ENCODE measurements at places on chromosomes 5 and 9.

DNA sequence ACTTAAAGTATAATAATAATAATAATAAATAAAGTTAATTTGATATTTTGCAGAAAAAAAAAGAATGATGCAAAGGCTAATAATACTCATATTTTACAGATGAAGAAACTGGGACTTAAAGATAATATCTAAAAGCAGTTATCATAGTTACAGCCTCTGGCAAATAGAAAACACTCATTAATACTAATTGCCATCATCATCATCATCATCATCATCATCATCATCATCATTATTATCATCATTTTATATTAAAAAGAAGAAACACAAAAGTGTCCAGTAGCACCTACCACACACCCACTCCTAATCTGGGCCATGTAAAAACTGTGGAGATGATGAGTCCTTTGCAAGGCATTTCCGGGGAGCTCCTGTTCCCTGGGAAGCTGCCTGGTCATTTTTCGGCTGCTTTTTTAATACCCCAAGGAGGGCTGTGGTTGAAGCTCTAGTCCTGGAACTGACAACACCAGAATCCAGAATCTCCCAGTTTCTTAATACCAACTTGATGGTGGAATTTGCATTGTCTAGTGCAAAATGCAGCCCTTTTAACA, 70.8 kb downstream of the HTR4 start:
- DNase-seq, result no peak

- no peak for DNase-seq
These were observed 29.4 kb upstream of the TMEM250 start for GRCh38 chr9:136147890-136148714.

GRCh38 chr9:1994180-1994579, 21.0 kb upstream of the SMARCA2 start:
- no peak for DNase-seq

DNA sequence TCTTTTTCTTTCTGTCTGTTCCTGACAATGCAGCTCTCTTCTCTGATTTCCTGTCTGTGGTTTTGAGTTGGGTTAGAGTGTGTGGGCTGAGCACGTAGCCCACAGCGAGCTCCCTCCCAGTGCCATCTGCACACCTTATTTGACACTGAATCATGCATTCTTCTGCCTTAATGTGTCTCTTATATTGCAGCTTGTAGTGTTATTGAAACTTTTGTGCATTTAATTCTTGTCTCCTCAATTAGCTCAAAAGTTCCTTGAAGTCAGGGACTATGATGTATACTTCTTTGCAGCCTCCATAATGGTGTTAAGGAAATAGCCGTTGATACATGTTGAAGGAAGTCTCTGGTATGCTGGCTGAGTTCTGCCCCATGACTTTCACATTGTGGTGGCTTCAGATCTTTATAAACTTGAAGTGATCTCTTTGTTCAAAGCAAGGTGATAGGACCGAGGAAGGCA, 576.2 kb upstream of the CLINT1 start:
- DNase-seq, result no peak

DNA sequence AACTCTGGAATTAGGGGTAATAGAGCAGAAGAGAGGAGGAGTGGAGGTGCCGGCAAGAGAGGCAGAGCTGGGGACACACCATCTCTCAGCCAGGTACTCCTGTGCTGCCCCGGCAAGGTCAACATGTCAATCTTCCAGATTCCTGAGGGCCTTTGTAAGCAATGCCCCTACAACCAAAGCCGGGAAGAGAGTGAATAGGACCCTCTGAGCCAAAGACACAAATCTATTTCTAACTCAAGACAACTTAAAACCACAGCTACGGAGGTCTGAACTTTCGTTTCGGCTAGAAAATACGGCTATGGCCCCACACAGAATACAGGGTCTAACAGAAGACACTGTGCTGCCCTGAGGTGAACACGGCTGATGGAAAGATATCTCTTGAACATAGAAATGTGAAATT, 66.6 kb downstream of the SERINC5 start:
- DNase-seq, result no peak

DNA sequence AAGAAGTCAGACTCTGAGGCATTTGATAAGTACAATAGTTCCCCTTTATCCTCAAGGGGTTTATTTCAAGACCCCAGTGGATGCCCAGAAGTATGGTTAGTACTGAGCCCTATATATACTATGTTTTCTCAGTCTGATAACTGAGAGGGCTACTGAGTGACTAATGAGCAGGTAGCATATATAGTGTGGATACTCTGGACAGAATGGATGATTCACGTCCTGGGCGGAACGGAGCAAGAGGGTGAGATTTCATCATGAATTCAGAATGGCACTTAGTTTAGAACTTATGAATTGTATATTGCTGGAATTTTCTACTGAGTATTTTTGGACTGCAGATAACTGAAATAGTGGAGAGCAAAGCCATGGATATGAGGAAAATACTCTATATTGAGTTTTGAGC, 457.6 kb downstream of the PLK2 start:
- DNase-seq, result no peak

GRCh38 chr9:95148208-95148520, 169.3 kb downstream of the FANCC start:
- DNase-seq, result no peak

- DNase-seq, result peak; percentile 26
These were observed 120.8 kb upstream of the SLC27A6 start for GRCh38 chr5:128844354-128844923.

- no peak for DNase-seq
These were observed 13.3 kb upstream of the GADD45G start for GRCh38 chr9:89591274-89592212.

DNA sequence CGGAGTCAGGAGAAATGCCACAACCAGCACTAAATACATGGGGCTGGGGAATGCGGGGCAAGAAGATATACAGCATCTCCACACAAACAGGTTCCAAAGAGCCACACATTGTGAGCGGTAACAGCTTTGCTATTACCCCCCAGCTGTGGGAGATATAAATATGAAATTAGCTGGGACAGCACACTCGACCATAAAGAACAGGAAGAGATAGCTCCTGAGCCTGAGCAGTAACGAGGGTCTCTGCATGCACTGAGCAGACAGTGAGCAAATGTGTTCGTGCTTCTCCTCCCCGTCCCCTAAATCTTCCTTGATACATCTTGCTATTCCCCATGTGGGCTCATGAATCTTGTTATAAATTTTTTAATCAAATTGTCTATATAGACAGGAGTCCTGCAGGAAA, 53.1 kb downstream of the ADAMTS2 start:
- DNase-seq, result no peak

DNA sequence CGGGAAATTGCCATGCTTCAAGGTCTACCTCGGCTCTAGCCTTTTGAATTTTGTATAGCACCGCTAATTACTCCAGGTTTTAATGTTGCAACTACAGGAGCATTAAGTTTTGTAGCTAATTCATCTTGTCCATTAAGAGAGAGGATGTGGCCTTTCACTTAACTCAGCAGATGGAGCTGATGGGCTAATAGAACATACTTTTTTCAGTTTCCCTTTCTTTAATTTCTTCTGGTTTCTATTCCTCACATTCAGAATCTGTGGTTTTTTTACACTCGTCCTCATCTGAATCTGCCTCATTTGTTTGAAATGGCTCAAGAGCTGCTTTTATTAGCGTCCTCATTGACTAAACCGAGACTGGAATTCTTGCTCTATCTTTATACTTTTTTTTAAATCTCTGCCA, 2085.7 kb upstream of the C9orf72 start:
- no peak for DNase-seq

DNA sequence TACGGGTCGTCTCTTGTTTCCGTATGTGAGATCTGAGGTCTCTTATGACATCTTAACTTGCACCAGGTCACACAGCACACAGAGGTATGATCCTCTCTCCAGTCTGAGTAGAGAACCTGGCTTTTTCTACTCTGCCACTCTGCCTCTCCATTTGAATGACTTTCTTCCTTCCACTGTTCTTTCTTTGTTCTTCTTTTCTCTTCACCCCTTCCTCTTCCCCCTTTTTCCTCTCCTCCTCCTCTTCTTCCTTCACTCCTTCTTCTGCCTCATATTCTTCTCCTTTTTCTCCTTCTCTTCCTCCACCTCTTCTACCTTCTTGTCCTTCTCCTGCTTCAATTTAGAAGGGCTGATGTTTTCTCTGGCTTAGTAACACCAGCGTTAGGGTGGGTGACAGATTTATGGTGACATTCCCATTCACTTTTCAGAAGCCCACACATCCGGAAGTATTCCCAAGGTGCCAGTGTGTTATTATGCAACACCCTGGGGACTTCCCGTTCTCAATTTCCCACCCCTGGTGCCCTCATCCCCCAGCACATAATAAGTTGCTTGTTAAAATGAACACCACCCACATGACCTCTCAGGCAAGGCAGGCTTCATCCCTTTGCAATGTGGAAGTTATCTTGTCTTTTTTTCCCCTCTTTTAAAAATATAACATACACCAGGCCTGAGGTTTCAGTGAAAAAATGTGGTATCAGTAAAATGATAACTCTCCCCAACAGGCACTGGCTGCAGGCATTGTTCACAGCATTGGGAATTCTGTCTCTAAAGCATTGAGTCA, 122.0 kb downstream of the PAPPA start:
- no peak for DNase-seq

GRCh38 chr5:158320934-158321333, 462.0 kb upstream of the CLINT1 start:
- DNase-seq, result no peak

- no peak for DNase-seq
These were observed 457 bp upstream of the CDH18 start for GRCh38 chr5:19988457-19988856.

DNA sequence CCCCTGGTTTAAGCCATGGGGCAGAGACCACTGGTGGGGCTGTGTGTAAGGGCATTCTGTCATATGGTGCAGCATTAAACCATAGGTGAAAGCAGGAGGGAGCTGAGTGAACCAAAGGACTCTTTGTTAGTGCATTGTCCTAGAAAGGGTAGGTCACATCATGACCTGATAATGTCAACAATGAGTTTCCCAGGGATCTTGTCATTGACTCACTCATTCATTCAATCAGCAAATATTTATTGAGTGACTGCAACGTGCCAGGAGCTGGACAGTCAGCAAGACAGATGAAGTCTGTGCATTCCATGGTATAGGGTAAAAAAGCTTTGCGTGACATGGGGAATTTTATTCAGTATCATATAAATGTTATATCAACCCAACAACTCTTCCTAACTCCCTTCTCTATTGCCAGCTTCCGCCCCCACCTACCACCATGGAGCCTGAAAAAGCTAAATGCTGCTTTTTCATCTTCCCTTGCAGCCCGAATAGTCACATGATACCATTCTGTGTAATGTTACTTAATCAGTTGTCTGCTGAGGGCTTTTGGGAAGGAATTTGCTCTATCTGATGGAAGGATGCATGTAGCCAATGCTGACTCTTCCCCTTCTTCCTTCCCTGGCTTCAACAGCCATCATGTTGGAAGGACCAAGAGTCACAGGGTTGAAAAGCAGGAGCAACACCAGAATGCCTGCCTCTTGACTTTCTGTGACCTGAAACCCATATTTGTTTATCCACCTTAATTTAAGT, 11.5 kb upstream of the OTULINL start:
- peak; percentile 35 for DNase-seq

- DNase-seq, result no peak
These were observed 9.4 kb downstream of the SH2D3C start for GRCh38 chr9:127769101-127769500.

GRCh38 chr5:136425921-136426320, 60.6 kb upstream of the TRPC7 start:
- DNase-seq, result no peak

GRCh38 chr5:159156426-159157238, 52.7 kb downstream of the RNF145 start:
- DNase-seq, result peak; percentile 88

GRCh38 chr5:139404484-139404840, 573 bp upstream of the SPATA24 start:
- DNase-seq, result no peak

- peak; percentile 23 for DNase-seq
These were observed 215.0 kb downstream of the GAPVD1 start for GRCh38 chr9:125476645-125477044.

- DNase-seq, result no peak
These were observed 43.6 kb upstream of the PCSK1 start for GRCh38 chr5:96476654-96477053.

GRCh38 chr9:114852050-114852594, 46.3 kb upstream of the TNFSF15 start:
- DNase-seq, result no peak

GRCh38 chr9:36924071-36924470, 110.0 kb downstream of the PAX5 start:
- DNase-seq, result peak; percentile 70

DNA sequence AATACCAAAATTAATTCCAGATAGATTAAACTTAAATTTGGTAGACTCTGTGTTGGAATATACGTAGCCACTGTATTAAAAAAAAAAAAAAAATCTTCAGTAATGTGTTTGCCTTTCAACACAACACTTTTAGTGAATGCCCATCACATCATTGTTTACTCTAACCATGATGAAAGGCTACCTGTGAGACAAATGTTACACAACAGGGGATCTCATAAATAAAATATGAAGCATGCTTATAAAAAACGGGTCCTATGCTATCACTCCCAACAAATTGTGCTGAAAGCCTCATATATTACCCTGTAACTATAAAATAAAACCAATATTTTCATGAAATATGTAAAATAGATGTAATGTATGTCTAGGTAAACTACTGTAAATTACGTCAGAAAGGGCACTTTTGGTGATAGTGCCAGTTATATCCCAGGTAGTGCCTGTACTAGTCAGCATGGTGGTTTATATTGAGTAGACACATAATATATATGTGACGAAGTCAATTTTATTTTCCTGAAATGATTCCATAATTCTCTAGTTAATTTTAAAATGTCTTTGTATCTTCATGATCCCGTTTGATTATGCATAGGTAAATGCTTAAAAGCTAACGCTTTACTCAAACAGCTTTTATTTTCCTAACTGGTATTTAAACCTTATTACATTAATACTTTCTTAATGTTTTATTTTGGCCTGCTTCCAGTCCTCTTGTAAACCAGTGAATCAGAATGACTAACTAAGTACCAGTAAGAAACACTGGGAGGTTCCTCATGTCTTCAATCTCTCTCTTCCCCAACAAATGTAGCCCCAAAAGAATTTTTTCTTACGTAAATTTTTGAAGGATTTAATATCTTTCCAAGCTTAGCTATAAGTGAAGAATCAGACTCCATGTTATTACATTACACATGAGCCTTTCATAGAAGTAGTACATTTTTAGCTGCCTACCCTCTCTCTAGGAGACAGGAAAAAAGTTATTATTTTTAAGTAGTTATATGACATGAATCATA, 420.3 kb downstream of the GABRG2 start:
- DNase-seq, result no peak

Data from hepatocyte (in vitro differentiated cells).